ENCODE measurements at places on chromosomes 3 and 15.

- no peak for DNase-seq
Observed at GRCh38 chr3:105626739-105627138, 242.1 kb downstream of the CBLB start.

DNA sequence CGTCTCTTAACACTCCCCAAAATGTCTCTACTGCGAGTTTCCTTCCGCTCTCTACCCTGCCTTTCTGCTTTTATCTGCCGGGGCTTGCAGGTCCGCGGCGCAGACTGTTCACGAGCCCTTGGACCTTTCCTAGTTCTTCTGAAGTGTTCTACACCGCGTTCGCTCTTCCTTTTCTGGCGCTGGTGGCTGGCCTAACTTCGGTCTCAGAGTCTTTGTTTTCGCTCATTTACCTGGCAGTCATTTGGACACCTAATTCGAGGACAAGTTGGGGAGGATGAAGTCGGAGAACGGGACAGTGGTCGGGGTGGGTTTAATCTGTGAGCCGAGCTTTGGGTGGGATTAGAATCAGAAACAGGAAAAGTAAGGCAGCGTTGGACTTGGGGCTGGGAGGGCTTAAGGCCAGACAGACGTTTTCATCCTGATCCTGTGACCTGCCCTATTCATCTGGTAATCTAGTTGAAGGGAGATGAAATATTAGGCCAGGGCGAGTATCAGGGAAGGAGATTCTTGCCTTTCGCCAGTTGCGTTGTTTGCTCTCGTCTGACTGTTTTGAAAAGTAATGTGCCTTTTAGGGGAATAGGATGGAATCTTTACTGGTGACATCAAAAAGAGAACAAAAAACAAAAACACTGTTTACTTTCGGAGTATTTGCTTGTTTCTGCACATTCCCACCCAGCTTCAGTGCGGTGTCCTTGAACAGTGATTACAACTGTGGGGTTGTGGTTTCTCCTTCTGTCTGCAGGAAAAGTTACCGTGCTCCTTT, 1.8 kb downstream of the DIPK2A start:
- DNase-seq: peak; percentile 89

- peak; percentile 2 for DNase-seq
Observed at GRCh38 chr3:59450946-59451763, 401.3 kb upstream of the CFAP20DC start.

DNA sequence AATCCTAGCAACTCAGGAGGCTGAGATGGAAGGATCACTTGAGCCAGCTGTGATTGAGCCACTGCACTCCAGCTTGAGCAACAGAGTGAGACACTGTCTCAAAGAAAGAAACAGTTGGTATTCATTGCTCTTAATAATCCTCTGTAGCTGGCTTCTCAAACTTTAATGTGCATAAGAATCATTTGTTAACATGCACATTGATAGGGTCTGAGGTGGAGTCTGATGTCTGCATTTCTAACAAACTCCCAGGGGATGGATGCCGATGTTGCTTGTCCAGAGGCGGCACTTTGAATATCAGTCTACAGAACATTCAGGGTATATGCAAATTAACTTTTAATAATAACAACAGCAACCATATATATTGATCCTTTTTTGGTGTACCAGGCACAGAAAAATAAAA, 39.9 kb downstream of the NKIRAS1 start:
- DNase-seq: no peak

- DNase-seq: peak; percentile 89
Observed at GRCh38 chr3:129888771-129889170, 4.7 kb downstream of the TMCC1 start.

DNA sequence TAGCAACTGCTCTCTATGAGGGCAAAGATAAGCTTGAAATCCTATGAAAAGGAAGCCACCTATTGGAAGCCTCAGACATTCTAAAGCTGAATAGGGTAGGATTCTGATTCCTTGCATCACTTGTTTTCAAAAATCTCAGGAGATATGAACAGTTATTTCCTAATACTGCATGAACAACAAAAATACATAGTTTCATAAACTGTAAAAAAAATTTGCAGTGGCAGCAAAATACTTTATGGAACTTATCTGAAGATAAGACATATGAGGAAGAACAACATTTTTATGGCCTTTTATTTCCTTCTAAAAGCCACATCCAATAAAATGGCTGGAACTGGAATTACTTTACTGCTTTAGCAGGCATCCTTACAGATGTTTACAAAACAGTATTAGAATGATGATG, 29.9 kb downstream of the AP3S2 start:
- peak; percentile 44 for DNase-seq

GRCh38 chr3:40780291-40780924, 255.6 kb downstream of the ZNF621 start:
- peak; percentile 60 for DNase-seq

- DNase-seq: peak; percentile 49
Observed at GRCh38 chr3:18049096-18049495, 306.7 kb upstream of the TBC1D5 start.

DNA sequence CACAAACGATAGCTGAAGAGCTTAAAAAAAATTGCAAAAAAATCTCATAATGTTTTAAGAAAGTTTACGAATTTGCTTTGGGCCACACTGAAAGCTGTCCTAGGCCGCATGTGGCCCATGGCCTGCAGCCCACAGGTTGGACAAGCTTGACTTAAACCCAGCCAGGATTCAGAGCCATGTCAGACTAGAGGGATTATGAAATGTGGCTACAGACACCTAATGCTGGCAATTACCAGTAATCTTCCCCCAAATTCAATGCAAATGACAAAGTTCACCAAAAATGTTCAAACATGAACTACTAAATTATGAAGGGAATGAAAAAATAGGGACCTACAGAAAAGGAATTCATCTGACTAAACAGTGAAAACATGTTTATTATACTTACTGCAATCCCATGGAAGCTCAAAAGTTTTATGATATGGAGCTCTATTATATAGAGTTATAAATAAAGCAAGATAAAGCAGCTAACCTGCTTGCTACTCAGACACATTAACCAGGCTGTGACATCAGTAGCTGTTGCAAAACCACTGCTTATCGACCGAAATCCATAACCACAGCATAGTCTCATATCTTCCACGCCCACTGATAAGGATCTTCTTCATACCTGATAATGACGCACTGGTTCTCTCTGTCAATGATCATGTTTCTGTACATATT, 49.2 kb downstream of the LDHAL6B start:
- no peak for DNase-seq

GRCh38 chr3:67357610-67358458, 296.6 kb downstream of the SUCLG2 start:
- peak; percentile 26 for DNase-seq

GRCh38 chr3:170055209-170055608, 17.4 kb downstream of the GPR160 start:
- no peak for DNase-seq

DNA sequence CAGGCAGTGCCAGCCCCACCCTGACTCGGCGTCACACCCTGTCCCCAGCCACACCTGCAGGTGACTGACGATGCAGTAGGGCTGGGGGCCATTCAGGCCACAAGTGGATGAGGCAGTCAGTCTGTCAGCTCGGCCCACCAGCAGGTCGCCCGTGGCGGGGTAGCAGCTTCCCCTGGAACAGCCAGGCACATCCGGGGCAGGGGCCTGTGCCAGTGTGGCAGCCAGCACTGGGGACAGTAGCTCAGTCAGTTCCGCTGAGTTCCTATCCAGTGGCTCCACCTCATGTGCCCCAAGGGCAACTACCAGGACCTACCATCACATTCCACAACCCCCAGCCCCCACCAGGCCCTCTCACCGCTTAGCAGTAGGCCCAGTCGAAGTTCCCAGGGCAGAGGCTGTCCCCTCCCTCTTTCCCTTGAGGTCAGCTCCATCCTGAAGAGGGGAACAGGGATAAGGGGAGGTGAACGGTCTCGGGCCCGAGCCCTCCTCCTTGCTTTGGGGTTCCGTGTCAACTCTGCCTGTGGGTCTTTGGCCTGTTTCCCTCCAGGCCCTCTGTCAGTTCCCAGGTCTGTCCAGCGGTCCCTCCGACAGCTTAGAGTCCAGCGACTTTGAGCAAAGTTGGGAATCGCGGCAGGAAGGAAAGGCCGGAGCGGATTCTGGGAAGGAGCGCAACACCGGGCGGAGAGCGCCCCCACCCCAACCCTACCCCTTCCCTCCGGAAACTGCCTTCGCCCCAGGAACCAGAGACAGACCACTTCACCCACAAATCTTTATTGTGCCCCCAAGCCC, at the start of gene LAMB2:
Gene LAMB2 (minus strand): TSS at position 614 of the 789 bp plus-strand sequence. CDS start 183 bp downstream, at position 431.
- DNase-seq: peak; percentile 84

DNA sequence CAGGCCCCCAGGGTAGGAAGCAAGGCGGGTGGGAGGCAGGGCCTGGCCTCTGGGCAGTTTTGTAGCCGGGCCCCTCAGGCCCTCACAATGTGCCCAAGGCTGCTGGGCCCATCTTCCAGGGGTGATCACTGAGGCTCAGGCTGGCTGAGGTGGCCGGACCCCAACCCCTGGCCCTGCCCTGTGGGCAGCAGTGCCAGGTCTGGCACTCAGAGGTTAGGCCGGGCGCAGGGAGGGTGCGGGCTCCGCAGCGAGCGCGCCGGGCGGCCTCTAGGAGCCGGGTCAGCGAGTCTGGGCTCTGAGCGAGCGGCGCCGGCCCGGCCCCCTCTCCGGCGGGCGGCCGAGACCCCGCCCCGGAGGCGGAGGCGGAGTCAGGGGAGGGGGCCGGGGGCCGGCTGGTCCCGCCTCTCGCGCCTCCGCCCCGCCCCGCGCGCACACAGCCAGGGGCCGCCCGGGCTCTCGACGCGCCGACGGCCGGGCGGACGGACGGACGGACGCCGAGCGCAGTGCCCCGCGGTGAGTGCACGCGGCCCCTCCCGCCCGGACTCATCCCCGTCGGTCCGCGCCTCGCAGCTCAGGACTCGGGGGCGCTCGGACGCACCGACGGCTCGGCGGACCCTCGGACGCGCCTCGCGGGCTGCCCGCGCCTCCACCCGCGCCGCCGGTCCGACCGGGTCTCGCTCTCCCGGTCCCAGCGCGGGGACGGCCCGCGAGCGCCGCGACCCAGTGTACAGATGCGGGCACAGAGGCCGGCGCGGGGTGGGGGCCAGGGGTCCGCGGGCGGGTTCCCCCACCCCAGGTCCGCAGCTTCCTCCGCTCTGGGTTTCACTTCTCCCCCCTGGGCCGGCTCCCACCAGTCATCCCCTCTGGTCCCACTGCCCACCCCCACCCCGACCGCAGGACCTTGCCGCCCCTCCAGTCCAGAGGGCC, at the start of gene FBLN2:
Gene FBLN2 (plus strand): TSS at position 430 of the 927 bp plus-strand sequence. CDS start 21,231 bp downstream, outside the sequence.
- DNase-seq: peak; percentile 46

DNA sequence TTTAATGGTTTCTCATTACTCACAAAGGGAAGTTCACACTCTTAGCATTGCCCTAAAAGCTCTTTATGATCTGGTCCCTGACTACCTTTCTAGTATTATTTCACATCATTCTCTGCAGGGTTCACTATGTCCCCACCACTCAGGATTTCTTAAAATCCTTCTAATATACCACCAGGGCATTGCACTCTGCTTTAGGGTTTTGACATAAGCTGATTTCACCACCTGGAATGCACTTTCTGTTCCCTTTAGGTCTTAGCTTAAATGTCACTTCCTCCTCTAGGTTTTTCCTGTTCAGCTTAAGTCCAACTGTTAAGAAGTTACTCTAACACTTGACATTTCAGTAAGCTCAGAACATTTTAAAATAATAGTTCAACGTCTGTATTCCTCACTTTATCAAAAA, 81.7 kb downstream of the HCN4 start:
- DNase-seq: no peak

- DNase-seq: peak; percentile 31
Observed at GRCh38 chr3:188123170-188123905, 30.6 kb upstream of the LPP start.

GRCh38 chr3:102761766-102762165, 327.0 kb downstream of the ZPLD1 start:
- DNase-seq: no peak

GRCh38 chr15:90234096-90234988, at the start of gene GDPGP1:
TSS of gene GDPGP1 (plus strand) at chr15:90234209. CDS start at chr15:90240909, 6,700 bp downstream.
- DNase-seq: peak; percentile 50

- no peak for DNase-seq
Observed at GRCh38 chr3:155748611-155749365, 3.9 kb upstream of the PLCH1 start.

DNA sequence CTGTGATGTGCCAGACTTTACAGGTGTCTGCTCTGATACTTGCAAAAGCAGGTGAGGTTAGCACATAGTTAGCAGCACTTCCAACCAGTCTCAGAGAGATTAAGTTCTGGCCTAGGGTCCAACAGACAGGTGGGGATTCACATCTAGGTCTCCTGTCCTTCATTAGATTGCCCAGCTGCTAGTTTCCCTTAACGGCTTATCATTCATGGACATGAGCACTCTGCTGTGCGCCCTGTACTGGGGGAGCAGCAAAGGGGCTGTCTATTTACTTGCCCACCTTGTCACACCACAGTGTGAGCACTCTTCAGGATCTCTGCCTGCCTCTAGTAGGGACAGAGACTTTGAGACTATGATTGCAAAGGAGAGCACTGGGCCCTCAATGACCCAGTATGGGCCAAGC, 8.7 kb downstream of the SPSB4 start:
- DNase-seq: no peak

DNA sequence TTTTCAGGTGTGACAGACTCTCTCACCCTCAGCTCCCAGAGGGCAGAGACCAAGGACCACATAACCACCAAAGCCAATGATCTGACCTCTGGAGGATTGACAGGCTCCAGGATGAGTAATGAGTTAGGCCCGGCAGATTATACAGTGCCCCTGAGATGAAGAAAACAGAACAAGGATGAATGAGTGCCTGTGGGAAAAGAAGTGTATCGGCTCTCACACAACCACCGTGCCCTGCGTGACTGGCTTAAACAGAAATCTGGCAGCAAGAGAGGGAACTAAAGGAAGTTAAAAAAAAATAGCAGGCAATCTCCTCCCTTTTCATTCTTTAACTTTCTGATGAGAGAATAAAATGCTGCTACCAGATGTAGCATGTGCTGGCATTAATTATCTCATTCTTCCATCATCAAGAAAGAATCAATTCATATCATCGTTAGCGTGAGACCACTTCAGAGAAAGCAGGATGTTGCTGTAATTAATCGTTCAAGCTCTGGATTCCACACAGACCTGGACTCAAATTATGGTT, 227.5 kb upstream of the COL8A1 start:
- DNase-seq: peak; percentile 24

- no peak for DNase-seq
Observed at GRCh38 chr3:45536316-45536715, 58.2 kb upstream of the LIMD1 start.
